Motor neuron (in vitro differentiated cells): ENCODE measurements at places on chromosomes 16 and 17. TPM values are rescaled to one million over a fixed set of nuclear protein-coding genes. Genes with fewer than 3 reads are reported as not detected.

GRCh38 chr17:8223356-8224126 lies 13.2 kb upstream of the AURKB start:
- peak; percentile 2 for ATAC-seq

DNA sequence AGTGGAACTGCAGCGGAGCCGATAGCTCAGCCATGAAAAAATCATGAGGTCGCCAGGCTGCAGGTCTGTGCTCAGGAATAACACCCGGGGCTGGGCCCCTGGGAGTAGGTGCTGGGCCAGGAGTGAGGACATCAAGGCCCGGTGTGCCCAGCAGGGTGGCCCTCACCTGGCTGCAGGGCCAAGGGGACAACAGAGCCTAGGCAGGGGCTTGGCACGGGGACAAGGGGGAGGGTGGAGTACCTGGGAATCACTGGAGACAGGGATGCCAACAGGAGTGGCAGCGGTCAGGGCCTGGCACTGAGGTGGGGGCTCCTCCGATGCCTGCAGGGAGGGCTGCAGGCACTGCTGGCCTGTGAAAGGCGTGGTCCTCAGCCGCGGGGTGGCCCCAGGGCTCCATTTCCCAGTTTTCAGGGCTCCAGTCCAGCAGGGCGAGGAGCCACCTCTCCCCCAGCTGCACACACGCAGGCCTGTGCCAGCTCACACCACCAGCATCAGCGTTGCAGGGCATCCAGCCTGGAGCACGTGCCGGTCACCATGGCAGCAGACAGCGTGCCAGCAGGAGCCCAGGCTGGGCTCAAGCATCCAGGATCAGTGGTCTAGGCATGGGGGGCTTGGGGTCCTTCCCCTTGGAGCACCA lies 4.7 kb upstream of the FSCN2 start:
- peak; percentile 7 for ATAC-seq

Gene NPW
- 1.5 and 1.7 TPM in 2 replicates for total RNA-seq

GRCh38 chr16:15976225-15976812 lies 26.9 kb downstream of the ABCC1 start:
- ATAC-seq, result no peak

GRCh38 chr17:40103071-40103661 lies 2.8 kb upstream of the NR1D1 start:
- ATAC-seq, result no peak

Gene RHBDF1
- 14.2 and 15.2 TPM in 2 replicates for total RNA-seq

GRCh38 chr16:79535130-79535529 lies 65.4 kb downstream of the MAF start:
- no peak for ATAC-seq

- peak; percentile 41 for ATAC-seq
Measured at GRCh38 chr17:73749337-73749823, 105.1 kb upstream of the SDK2 start.

GRCh38 chr17:15494821-15495220 lies 27.4 kb upstream of the CDRT4 start:
- no peak for ATAC-seq

DNA sequence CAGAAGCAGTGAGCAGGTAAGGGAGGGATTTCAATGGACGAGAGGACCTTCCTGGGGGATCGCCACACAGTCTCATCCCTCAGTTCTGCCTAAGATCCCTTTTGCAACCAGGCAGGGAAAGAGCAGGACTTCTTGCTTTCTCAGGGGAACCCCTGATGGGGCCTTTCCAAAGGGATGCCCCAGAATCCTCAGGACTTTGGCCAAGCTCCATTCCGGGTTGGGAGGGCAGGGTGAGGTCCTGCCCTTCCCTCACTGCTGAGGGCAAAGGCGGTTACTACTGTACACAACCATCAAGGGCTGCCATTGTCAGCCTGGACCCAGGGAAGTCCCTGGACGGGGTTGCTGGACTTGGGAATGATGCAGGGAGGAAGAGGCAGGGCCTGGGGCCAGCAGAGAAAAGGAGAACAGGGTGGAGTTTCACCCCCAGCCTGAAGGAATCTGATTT lies 9.7 kb downstream of the PRR29 start:
- ATAC-seq, result no peak

DNA sequence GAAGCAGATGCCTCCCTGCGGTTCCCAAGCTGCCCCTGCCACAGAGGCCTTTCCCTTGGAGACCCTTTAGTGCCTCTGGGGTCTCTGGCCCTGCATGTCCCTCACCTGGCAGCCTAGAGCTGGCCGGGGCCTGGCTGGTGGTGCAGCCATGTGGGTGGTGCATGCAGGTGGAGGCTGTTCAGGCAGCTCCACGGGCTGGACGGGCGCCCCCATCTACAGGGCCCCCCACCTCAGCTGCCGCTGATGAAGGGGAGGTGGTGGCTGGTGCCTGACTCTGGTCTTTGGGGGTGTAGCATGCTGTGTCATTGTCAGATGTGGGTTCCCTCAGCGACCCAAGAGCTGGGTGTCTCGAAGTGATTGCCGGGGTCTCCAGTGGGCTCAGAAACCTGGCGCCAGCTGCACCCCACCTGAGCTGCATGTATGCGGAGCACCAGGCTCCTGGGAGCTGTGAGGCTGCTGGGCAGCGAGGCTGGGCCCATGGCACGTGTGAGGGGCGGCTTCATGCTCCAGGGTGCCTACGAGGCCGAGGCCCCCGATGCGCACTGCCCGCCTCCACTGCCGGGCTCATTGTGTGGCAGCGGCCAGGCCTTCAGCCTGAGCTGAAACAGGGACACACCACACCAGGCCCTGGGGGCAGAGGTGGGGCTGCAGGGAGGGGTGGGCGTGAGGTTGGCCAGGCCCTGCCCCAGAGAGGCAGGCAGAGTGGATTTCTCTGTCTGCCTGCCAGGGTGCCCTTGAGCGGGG lies 57.0 kb downstream of the BAIAP2 start:
- no peak for ATAC-seq

GRCh38 chr16:12184419-12184917 lies 207.9 kb downstream of the SNX29 start:
- no peak for ATAC-seq

DNA sequence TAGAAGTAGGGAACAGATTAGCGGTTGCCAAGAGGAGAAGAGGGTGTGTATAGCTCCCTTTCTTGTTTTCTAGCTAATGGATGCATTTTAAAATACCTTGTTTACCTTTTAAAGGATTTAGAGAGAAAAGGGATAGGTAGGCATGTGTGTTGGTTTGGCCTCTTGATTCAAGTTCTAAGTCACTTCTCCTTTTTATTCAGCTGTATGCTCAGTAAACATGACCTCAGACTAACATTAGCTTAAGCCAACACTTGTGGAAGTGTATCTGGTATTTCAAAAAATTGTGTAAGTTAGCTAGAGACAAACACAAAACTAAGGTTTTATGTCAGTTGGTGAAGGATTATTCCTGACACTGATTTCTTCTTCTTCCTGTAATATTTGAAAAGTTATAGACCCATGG lies 204.1 kb upstream of the NOG start:
- ATAC-seq, result no peak

DNA sequence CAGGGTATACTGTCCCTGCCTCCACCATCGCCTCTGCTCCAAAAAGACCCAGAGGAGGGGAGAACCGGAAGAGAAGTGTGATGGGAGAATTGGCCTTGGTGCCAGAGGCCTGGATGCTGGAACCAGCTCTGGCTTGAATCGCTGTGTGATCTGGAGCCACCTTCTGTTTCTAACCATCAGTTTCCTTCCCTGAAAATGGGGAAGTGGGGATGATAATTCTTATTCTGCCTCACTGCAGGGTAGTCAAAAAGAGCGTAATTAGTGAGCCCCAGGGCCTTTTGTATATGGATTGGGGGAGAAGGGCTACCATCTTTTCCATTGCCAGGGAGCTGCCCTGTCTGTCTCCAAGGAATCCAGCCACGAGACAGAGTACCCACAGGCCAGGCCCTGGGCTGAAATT lies 52.2 kb downstream of the CCT6B start:
- ATAC-seq, result no peak

- no peak for ATAC-seq
Measured at GRCh38 chr17:45336390-45337182, 19.8 kb upstream of the MAP3K14 start.

GRCh38 chr17:74691151-74691550 lies 21.6 kb downstream of the CD300LF start:
- ATAC-seq, result no peak

GRCh38 chr17:44359458-44360143 lies 4.1 kb downstream of the FAM171A2 start:
- no peak for ATAC-seq

DNA sequence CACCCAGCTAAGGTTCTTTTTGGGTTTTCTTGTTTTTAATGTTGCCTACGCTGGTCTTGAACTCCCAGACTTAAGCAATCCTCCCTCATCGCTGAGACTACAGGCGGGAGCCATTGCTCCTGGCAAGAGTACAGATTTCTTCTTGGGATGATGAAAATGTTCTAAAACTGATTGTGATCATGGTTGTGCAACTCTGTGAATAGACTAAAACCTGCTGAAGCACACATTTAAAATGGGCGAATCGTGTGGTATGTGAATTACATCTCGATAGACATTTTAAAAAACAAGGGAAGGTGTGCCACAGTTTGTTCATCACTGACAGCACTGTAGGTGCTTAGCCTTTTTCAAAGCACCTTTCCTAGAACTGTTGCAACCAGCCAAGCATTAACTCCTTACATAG lies 48.8 kb upstream of the CDH3 start:
- no peak for ATAC-seq

DNA sequence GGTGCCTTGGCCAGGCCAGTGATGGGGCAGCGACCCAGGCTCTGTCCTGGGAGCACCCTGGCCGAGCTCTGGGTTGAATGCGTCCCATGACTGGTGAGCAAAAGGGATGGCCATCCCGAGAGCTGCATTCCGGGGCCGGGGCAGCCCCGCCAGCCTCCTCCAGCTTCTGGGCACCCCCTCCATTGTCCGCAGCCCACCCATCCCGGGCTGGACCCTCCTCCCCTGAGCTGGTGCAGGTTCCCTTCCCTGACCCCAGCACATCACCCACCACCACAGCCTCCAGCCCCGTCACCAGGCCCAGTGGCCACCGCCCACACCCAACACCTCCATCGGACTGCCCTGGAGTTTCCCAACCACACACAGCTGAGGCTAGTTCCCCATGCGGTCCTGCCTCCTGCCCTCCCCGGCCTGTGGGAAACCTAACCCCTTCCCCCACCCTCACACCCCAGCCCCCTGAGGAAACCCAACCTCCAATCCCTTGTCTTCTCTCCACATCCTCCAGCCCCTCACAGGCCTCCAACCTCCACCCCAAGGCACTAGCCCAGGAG lies 16.2 kb upstream of the PVALEF start:
- ATAC-seq, result no peak

Gene VASN
- 0.50 and 0.67 TPM in 2 replicates for total RNA-seq

DNA sequence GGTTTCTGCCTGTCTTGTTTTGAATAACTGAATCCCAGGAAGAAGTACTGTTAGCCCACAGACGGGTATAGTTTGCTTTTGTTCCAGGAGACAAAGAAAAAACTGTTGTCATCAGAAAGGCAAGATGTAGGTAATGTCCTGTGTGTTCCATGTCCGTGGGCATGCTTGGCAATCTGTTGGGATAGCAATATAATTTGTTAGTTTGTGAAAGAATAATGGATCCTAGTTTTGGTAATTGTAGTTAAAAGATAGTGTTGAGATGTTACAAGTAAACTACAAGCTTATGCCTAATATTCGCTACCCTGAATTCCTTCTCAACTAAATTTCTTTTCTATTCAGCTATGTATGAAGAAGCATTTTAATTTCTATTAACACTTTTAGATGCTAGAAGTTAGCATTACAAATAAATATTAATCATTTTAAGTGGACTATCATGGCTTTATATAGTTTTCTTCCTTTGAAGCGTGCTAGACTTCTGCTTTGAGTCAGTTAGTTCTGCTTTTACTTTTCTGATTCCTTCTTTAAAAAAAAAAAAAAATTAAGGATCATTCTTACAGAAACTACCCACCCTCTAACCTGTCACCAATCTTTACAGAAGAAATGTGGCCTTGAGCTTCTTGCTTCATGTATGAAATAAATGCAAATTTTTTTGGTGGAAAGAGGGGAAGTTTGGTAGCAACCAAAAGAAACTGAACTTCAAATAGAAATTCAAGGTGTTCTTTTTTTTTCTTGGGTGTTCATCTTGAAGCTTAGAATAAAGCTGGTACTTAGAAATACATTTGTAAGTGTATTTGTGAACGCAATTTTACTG lies 2.4 kb downstream of the EVI2A start:
- no peak for ATAC-seq

DNA sequence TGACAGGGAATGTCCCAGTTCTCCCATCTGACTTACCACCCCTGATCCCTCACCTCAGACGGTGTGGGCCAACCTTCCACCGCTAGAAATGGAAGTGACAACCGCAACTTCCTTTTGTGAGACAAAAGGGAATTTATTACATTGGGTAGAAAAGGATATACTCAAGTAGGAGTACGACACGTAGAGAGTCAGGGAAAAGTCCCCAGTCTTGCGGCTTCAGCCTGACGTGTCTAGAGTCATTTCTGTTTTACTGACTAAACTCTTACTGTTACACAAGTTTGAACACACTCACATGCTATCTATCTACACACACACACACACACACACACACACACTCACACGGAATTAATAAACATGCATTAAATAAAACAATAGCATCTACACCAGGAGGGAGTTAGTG lies 178.9 kb downstream of the COPRS start:
- no peak for ATAC-seq

DNA sequence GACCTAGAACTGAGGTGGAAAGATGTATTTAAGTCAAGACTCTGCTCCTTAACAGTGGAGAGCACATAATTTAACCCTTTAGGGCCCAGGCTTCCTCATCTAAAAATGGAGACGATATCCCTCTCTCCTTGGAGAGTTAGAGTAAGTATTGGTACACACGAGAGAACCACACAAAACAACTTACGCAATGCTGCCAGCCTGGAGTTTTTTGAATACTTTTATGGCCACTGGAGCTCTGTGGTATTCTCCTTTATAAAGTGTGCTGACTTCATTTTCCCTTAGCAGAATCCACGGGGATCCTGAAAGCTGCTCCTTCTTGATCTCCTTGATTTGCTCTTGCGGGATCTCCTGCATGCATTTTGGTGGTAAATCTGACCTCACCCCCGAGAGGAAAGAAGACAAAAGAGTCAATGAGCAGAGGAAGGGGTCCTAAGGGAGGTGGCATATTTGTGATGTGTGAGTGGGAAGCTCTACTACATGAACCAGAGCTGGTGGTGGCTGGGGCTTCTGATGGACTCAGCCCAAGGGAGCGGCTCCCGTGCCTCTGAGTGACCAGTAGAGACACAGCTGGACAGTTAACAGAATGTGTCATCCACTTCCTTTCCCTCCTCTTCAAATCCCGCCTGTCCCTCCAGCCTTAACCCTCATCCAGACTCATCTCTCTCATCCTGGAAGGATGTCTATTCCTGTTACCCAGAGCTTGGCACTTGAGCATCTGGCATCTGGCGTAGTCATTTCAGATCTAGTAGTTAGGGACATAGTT lies 9.4 kb downstream of the MLKL start:
- no peak for ATAC-seq

DNA sequence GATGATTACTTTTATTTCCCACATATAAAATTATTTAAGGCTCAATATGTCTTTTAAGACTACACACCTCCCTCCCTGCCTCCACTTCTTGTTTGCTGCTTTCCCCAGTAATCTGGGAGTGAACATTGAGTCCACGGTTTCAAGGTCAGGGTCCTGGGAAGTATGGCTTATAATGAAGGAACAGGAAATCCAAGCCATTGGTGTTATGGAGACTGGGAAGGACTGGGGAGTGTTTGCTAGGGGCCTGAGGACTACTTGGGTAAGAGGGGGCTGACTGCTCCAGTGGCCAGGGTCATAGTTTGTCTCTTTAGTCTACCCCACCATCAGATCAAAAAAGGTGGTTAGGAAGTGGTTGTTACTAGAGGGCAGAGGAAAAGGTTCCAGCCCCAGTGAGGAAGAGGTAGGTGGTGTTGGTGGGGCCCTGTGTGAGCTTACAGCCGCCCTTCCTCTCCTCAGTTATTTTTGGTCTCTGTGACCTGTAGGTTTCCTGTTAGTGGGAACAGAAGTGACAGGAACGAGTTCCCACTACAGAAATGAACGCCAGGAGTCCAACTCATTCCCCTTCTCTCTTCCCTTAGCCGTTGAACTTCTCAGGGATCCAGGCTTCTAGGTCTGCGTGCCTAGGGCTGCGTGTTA lies 742 bp upstream of the SLC16A13 start:
- no peak for ATAC-seq
